Activated effector memory CD4-positive, alpha-beta T cell treated with anti-CD3 and anti-CD28 coated beads, Interleukin-2, amount 50 U/mL, for 16 hours (primary cell): ENCODE measurements at places on chromosomes 5 and 9.

- peak; percentile 77 for DNase-seq
Measured at GRCh38 chr9:130834371-130835336, at the start of gene ABL1. ABL1 (plus strand) TSS chr9:130835254; CDS start chr9:130835447, 193 bp downstream.

- DNase-seq = no peak
Measured at GRCh38 chr9:106644661-106645060, 218.3 kb upstream of the ZNF462 start.

- no peak for DNase-seq
Measured at GRCh38 chr5:176897263-176897662, 1.9 kb downstream of the HK3 start.

DNA sequence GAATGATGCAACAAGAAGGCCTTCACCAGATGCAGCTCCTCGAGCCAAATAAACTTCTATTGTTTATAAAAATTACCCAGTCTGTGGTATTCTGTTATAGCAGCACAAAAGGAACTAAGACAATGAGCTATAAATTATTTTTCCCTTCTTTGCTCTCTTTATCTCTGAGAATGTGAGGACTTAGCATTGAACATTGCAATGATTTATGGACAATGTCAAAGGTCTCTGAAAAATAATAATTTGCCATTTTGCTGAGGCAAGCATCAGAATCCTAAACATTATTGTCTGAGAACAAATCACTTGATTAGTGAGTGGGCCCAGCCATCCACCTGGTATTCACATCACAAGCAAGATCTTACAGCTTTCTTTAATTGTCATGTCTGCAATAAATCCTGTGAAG, 95.4 kb upstream of the SSBP2 start:
- no peak for DNase-seq

DNA sequence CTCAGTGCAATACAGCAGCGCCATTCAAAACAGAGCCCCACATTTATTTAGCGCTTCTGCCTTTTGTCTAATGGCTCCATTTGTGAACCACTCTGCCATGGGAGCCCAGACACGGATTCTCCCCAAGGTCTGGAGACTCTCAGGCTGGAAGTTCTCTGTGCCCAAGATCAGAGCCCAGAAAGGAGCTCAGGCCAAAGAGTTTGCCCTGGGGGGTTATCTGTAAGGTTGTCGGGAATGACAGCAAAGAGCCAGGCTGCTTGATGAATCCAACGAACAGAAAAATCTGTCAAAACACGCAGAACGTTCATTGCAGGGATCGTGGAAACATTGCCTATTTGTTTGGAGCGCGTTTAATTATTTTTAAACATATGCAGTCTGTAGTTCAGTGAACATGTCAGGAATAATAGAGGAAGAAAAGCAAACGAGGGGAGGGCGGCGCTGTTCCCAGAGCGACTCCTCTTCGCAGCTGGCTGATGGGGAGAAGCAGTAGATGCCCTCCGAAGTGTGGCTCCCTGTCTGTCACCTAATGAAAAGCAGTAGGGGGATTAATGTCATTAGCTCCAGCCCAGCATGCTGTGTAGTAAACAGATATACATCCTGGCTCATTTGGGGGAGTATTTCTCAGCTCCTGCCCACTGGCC, 464.9 kb upstream of the MPDZ start:
- DNase-seq = no peak

DNA sequence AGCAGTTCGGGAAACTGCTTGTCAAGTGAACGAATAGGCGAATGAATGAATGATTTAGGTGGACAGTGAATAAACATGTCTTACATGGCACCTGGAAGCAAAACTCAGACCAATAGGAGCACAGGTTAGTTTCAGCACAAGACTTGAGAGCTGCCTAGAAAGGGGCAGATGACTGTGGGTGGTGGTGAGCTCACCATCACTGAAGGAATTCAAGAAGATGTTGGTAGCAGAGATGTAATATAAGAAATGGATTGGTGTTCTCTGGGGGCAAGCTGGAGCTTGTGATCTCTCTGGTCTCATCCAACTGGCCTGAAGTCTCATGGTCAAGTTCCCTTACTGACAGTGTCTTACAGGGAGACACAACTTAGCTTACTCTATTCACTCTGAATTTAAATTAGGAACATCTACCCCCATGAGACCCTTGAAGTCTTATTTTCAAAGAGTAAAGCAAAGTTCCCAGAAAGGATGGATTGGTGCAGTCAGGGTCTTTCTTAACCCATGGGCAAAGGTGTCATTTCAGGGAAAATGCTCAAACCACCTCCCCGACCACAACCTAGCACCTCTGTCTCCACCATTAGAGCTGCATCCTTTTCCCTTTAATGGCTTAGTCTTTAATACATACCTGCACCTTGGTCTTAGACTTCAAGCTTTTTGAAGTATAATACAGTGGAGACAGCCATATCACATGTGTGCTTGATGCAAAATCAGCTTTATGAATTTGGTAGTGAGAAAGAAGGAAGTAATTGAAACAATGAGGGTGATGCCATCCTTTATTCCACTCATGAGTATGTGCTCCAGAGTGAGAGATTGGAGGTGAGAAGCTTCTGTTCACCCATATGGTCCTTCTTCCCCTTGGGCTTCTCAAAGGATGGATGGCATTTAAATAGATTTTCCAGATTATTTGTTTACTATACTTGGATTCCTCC, 5.1 kb downstream of the LCP2 start:
- no peak for DNase-seq

DNA sequence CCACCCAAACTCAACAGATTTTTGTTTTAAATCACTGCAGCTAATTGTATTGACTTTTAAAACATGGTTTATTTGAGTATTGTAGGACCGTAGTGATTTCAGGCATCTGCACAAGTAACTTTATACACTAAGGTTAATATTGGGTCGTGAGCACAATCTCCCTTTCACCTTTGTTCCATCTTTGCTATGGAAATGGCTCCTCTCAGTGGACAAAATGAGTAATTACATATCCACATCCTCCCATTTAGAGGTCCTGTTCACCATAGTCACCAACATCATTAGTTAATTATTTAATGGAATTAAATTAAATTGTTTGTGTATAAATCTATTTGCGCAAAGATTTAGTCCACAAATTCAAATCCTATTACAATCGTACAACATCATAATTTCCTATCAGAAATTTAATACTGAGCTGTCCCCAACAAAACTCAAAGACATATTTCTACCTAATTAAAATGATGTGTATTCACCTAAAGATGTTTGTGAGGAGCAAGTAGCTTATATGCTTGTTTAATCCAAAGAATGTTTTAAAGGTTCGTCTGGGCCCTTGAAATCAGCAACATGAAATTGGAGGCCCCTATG, 173.0 kb upstream of the DAPK1 start:
- no peak for DNase-seq
